NCI-H524 treated with DMSO at 0.1 percent for 48 hours (cell line): ENCODE measurements at places on chromosomes 12 and 14.
A peak's percentile ranks its signal among the peaks of the same experiment; 100 is the strongest.

DNA sequence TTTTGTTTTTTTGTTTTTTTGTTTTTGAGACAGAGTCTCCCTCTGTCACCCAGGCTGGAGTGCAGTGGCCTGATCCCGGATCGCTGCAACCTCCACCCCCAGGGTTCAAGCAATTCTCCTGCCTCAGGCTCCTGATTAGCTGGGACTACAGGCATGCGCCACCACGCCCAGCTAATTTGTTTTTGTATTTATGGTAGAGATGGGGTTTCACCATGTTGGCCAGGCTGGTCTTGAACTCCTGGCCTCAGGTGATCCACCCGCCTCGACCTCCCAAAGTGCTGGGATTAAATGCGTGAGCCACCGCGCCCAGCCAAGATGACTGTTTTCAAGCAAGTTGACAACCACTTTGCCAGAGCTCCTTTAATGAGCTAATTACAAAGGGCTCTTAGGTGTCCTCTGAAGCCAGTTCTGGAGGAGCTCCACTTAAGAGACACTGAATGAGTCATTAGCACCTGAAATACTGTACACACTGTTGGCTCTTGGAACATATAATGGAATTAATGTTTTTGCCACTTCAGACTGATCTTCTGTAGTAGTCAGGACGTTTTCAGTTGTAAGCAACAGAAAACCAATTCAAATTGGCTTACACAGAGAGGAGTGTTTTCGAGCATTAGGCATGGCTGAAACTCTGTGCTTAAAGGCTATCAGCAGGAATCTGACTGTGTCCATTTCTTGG lies 55.4 kb upstream of the MED13L start:
- DNase-seq: peak; percentile 37

DNA sequence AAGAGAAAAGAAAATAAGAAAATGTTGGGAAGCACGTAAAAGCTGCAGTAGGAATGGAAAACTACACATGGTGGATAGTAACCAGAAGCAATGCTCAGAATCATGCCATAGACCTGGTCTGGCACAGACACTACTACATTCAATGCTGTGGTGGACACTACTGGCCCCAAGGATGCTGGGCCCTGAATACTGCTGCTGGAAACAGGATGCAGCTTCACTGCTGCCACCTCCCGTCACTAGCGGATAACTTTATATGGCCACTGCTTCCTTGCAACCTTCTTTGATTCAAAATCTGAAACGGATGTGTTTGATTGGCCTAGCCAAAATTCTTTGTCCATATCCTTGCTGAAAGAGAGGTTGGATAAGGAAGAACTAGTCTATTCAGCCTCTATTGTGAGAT lies 30.7 kb downstream of the ADCY6 start:
- DNase-seq: no peak

DNA sequence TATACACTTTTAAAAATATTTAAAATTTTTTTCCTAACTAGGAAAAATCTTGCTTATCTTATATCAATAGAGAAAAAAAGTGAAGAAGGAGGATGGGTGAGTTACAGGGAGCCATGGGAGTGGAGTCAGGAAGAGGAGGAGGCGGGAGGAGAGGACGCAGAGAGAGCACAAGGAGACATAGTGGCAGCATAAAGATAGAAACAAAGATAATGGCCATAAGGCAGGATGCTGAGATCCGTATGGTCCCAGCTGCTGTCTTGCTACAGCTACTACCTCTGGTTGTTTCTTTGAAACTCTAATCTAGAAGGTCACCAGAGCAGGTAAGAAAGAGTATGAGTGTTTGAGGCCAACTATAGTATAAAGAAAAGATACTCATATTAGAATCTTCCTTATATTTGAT lies 2.6 kb upstream of the SOX5 start:
- peak; percentile 68 for DNase-seq

DNA sequence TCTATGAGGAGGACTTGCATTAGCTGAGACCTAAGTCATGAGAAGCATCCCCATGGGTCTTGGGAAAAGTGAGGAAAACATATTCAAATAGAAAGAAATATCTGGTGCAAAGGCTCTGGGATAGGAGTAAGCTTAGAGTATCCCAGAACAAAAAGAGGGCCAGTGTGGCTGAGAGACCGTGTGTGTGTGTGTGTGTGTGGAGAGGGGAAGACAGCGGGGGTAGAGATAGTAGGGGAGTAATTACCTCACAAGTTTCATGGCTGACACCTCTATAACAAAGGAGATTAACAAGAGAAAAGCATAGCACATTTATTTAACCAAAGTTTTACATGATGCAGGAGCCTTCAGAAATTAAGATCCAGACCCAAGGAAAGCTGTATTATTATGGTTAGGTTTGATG lies 440.5 kb downstream of the RAD51B start:
- DNase-seq: no peak

- no peak for DNase-seq
Observed at GRCh38 chr12:64729909-64730587, 29.2 kb downstream of the GNS start.

DNA sequence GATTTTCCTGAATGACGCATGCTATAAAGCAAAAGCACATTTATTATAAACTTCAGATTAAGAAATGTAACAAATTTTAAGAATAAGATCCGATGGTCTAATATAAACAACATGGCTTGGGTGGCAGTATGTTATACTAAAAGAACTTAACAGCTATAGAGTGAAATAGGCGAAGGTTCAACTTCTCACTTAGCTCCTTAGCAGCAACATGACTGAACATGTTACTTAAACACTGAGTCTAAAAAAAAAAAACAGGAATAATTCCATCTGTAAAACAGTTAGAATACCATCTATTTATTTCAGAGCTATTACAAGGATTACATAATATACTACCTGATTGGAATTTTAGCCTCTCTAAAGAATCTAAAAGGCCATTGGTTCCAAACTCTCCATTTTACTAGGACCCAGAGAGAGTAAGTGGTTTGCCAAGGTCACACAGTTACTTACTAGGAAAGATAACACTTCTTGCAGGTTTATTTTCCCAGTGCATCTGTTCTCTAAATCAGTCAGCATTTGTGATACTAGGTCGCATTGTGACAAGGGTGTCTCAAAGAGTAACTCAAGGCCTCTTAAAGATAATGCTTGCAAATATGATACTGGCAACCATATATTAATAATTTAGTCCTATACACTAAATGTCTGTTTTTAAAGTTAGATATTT lies 14.8 kb downstream of the OSBPL8 start:
- DNase-seq: no peak

GRCh38 chr12:42213954-42214426 lies 24.1 kb downstream of the YAF2 start:
- no peak for DNase-seq

GRCh38 chr12:102051431-102051965 lies 10.3 kb downstream of the WASHC3 start:
- no peak for DNase-seq

DNA sequence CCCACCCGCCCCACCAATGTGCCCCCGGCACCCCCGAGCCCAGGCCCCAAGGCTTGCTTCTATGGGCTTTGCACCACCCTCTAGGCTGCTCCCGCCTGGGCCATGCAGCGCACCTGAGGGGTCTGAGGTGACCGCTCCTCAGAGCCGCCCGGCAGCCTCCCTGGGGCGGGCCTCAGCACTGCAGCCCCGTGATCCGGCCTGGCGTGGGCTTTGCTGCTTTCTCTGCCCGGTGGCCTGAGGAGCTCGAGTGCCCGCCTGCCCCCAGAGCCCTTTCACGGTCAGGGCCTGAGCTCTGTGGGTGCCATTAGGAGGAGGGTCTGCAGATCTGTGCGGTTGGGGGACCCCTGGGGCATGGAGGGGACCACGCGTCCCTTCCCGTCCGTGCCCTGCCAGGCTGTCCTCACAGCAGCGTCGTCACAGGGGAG lies 6.2 kb downstream of the MTA1 start:
- no peak for DNase-seq

DNA sequence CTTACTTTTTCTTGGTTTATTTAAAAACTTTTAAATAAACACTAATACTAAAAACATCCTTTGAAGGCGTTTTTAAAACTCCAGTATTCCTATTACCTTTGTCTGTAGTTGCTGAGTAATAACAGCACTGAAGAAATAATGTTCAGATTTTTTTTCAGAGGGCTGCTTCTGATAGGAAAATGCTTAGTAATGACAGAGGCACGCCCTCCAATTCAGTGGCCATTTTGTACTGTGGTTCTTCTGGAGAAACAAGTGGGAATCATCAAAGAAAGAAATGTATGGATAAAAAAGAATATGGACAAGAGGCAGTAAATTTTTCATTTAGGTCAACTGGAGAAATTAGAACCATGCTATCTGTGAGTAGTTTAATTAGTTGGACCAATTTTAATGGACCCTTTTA lies 13.6 kb downstream of the VEZT start:
- no peak for DNase-seq

- DNase-seq: no peak
Observed at GRCh38 chr14:68676511-68676943, 116.3 kb downstream of the ZFP36L1 start.

DNA sequence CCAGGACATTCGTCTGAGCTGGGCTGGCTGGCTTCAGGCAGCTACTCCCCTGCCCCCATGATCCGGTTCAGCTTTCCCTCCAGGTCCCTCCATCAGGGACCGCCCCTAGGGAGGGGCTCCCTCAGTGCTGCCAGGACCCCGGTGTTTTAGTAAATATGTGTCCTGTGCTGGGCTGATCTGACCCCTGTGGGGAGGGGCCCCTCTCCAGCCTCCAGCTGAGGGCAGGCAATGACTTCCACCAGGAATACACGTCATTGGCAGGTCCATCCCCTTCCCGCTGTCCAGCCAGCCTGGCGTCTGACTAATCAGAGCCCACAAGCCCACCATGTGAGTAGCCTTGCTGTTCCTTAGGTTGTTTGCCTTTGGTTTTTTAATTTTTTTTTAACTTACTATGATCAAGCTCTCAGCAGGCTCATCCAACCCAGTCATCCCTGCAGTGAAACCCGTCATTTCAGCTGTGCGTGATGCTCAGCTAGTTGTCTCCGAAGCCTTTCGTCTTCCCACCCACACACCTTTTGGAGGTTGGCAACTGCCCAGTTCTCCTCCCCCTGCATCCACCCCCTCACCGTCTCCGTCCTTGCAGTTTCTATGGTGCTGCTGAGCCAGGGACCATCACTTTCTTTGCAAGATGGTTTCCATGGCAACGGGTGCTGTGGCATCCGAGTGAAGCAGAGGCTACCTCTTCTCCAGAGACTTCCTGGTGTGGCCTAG lies 16.0 kb upstream of the SERPINA4 start:
- no peak for DNase-seq

DNA sequence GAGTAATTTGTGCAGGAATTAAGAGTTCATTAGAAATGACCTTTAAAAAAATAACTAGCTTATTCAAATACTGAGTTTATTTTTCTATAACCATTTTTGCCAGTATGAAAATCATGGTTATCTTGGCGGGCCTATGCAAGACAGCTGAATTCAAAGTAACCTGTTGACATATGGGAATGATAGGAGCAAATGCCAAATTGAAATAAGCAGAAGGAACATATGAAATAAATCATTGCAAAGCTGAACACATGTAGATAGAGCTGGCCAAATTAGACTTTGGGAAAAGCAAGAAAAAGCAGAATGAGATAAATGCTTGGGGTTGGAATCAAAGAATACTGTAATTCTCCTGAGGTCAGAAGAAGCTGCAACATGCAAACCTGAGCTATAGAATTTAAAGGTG lies 372.5 kb downstream of the ADAMTS20 start:
- DNase-seq: no peak

DNA sequence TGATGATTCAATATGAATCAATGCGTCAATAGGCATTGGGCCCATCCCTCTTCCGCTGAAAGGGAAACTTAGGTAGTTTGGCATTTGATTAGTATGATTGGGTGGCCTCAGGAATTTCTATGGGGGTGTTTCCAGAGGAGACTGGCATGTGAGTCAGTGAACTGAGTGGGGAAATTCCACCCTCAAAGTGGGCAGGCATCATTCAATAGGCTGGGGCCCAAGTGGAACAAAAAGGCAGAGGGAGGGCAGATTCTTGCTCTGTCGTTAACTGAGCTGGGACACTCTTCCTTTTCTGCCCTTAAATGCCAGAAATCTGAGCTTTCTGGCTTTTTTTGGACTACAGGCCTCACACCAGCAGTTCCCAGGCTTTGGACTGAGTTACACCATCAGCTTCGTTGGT lies 373.5 kb downstream of the RPS29 start:
- no peak for DNase-seq

DNA sequence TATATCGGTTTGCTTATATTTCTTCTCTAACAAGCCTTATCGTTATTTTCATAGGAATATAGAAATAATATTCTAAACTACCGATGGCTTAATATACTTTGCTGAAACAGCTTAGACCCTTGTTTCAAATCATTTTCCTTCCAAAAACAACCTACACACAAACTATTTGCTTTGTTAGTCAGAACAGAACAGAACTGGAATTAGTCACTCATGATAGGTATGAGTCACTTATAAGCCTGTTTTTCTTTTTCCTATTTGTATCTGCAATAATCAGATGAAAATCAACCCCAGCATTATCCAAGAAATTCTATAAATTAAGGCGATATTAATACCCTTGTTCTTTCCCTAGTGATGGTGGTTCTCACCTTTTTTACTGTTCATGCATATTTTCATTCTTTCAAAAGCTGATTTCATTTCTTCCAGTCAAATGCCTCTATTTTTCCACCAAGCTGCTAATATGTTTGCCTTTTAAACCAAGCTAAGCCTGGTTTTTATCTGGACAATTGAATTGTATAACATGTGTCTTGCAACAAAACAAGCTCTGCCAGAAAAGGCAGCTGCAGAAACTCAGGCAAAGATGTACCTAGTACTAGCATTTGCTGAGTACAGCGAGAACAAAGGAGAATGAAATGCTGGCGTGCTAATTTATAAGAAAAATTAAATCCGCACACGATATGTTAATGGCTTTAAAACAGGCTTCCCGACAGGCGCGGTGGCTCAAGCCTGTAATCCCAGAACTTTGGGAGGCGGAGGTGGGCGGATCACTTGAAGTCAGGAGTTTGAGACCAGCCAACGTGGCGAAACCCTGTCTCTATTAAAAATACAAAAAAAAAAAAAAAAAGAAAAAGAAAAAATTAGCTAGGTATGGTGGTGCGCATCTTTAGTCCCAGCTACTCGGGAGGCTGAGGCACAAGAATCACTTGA lies 1418.2 kb downstream of the AACS start:
- DNase-seq: no peak

DNA sequence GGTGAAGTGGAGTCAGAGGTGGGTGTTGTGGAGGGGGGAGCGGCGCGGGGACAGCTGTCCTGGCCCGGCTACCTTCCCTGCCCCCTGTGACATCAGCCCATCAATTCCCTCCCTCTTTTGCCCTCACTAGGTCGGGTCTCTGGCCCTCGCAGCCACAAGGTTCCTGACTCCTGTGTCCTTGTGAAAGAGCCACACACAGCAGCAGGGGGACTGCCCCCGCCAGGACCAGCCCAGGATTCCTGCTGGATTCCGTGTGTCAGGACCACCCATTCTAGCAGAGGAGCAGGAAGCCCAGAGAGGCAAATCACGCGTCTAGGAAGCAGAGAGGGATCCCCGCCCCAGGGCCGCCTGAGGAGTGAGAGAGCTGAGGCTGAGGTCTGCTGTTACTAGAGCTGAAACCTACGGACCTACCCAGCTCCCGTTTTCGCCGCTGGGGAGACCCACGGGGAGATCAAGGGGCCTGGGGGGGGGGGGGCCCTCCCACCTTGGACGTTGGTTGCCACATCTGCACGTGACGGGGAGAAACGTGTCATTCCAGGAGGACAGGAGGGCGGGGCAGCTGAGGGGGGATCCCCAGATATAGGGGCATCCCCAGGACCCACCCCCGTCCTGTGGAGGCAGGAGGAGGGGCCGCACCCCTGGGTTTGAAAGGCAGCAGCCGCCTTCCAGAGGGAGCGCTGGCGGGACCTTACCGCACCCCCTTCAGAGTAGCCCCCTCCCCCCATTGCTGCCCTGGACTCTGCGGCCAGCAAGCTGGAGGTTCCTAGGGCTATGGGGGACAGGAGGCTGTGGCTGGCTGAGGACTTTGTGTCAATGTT lies 12.5 kb upstream of the INF2 start:
- no peak for DNase-seq
